Adipocyte (in vitro differentiated cells): ENCODE measurements at places on chromosomes 5 and 9.

GRCh38 chr5:64634997-64635686 lies 55.2 kb upstream of the SHISAL2B start:
- peak; percentile 76 for DNase-seq

GRCh38 chr5:13186177-13186576 lies 758.3 kb downstream of the DNAH5 start:
- DNase-seq: no peak

GRCh38 chr5:28249771-28250415 lies 1211.5 kb upstream of the CDH9 start:
- peak; percentile 1 for DNase-seq

DNA sequence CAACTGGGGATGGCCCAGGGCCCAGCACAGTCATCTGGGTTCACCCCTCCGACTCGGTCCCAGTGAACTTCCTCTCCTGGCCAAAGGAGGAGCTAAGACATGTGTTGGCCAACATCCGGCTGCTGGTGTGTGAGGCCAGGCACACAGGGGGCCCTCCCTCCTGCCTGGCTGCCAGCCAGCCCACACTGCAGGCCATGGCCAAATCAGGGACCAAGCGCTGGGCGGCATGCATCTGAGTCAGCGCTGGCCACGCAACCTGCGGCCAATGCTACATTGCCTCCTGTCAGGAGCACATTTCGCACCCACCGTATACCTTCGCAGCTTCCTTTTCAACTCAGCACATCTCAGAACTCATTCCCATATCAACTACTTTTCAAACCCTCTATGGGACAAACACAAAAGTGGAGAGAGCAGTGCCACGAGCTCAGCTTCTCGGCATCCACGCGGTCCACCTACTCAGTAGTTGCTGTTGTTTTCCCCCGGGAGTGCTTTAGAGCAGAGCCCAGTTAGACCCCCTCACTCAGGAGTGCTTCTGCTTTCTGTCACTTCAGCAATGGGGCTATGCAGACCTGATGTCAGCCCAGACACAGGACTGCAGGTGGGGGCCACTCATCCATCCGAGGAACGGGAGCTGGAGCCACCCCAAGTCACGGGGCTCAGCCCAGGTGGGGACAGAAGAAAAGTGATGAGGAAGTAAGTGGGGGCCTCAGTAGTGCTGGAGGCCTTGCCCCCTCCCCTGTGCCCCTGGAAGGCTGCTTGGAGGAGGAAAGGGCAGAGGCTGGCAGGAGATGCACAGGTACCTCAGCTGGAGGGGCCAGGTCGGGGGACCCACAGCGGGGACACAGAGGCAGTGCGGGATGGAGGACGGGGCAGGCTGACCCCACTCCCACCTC lies 13.9 kb downstream of the NINJ1 start:
- DNase-seq: peak; percentile 24

DNA sequence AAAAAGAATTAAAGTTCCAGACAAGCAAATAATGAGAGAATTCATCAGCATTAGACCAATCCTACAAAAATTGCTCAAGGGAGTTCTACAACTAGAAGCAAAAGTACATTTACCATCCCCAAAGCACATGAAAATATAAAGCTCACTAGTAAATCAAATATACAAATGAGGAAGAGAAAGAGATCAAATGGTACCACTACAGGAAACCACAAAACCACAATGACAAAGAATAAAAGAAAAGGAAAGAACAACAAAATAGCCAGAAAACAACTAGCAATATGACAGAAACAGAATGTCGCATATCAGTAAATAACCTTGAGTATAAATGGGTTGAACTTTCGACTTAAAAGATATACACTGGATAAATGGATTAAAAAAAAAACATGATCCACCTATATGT lies 739.0 kb downstream of the DTWD2 start:
- DNase-seq: no peak

GRCh38 chr5:586751-587285 lies 25.3 kb upstream of the CEP72 start:
- DNase-seq: no peak

DNA sequence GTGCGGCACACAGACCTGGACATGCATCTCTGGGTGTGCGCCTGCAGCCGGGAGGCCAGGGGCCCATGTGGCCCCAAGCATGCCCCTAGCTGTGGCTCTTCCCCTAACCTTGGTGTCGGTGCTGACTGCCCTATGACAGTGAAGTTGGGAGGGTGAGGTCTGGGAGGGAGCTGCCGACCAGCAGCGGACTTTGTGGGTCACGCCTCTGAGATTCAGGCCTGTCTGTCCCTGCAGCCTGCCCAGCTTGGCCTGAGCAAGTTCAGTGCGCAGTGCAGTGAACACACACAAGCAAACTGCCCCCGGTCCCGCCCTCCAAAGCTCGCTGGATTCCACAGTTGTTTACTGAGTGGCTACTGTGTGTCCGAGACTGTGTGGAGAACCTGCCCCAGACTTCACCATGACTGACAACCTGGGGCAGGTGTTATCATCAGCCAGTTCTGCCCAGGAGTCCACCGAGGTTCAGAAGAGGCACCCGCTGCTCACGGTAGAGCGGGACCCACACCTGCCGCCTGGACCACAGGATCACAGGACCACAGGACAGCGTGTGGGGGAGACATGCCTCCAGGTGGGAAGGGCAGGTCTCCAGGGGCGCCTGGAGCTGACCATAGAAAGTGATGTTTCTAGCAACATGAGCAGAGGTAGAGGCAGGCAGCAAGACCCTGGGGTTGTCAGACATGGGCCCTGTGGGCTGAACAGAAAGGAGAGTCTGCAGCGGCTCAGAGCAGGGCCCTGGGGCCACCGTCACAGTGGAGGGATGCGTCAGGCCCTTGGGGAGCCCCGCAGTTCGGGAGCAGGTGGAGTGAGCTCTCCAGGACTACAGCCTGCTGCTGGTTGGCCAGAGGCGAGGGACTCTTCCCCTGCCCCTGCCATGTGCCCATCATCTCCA lies 105.1 kb downstream of the PHF2 start:
- no peak for DNase-seq
